ENCODE measurements at places on chromosomes 5 and 9.

GRCh38 chr5:92969191-92969780 lies 611.7 kb downstream of the NR2F1-AS1 start:
- no peak for DNase-seq

- no peak for DNase-seq
These were observed 50.4 kb upstream of the CDK5RAP2 start for GRCh38 chr9:120630333-120630732.

GRCh38 chr9:14608540-14608939 lies 84.7 kb downstream of the ZDHHC21 start:
- no peak for DNase-seq

- DNase-seq = no peak
These were observed 37.8 kb downstream of the WDR36 start for GRCh38 chr5:111129938-111130337.

GRCh38 chr9:89352451-89352850 lies 34.2 kb downstream of the SECISBP2 start:
- no peak for DNase-seq

- no peak for DNase-seq
These were observed 3.5 kb downstream of the SLC34A3 start for GRCh38 chr9:137234055-137234697.

DNA sequence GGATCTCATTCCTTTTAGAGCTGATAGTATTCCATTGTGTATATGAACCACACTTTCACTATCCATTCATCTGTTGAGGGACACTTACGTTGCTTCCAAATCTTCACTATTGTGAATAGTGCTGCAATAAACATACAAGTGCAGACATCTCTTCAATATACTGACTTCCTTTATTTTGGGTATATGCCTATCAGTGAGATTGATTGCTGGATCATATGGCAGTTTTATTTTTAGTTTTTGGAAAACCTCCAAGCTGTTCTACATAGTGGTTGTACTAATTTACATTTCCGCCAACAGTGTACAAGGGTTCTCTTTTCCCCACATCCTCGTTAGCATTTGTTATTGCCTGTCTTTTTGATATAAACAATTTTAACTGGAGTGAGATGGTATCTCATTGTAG lies 33.8 kb upstream of the LECT2 start:
- DNase-seq = no peak

GRCh38 chr9:114153761-114154599 lies 1.4 kb upstream of the COL27A1 start:
- no peak for DNase-seq

DNA sequence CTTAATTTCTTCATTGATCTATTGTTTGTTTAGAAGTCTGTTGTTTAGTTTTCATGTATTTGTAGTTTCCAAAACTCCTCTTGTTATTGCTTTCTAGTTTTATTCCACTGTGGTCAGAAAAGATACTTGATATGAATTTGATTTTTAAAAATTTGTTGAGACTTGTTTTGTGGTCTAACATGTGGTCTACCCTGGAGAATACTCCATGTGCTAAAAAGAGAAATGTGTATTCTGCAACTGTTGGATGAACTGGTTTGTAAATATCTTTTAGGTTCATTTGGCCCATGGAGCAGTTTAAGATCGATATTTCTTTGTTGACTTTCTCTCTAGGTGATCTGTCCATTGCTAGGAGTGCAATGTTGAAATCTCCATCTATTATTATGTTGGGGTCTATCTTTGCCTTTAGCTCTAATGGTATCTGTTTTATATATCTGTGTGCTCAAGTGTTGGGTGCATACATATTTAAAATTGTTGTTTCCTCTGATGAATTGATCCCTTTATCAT lies 150.6 kb upstream of the ATP10B start:
- DNase-seq = no peak

DNA sequence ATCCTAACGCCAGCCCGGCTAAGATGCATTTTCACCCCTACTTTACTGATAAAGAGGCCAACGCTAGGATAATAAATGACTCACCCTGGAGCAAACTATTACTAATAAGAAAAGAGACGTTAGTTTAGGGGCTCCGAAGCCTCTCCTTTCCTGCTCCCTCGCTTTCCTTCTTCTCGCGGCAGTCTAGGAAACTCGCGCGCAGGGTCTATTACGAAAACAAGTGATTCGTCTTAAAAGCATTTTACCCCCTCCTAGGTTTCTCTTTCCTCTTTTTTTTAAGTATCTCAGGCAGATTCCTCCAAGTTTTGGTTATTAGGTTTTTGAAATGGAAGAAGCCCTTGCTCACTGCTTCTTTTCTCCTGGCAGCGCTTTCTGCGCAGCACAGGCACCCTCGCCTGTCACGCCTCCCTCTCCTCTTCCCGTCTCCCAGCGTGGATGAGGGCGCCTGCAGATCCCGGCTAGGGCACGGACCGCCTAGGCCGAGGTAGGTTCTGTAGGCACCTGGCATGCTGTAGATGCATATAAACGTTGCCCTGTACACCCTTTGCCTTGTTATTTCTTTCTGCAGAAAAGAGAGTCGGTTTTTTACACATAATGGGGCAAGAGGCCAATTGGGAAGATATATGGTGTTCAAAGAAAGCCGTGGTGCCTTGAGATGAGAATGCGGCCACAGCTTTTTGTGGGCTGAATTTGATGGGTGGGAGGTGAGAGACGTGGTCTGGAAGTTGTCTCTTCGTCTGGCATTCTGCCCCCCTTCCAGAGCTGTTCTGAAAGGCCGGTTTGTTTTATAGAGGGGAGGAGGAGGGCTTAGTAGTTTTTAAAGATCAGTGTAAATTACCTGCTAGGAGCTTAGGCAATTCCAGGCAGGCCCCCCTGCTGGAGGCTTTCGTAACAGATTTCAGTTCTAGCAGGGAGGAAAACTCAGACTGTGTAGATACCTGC lies 983 bp downstream of the GCNT1 start:
- DNase-seq = no peak

GRCh38 chr5:139723986-139724587 lies 71.5 kb upstream of the PSD2 start:
- no peak for DNase-seq

DNA sequence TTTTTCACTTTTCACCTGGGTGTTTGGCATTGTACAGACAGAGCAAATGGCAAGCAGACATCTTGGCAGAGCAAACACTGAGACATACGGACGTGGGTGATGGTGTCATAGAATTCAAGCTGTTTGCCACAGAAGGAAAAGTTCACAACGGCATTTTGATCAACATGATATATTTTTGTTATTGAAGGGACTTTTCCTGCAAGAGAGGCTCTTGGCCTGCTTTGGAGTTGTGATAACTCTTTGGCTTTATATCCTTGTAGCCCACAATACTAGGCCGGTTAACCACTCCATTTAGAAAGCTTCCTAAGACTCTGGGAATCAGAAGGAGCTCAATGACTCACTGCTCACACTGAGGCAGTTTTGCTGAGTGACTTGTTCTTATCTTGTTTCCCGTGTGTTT lies 1038.3 kb downstream of the TLE1 start:
- DNase-seq = no peak

DNA sequence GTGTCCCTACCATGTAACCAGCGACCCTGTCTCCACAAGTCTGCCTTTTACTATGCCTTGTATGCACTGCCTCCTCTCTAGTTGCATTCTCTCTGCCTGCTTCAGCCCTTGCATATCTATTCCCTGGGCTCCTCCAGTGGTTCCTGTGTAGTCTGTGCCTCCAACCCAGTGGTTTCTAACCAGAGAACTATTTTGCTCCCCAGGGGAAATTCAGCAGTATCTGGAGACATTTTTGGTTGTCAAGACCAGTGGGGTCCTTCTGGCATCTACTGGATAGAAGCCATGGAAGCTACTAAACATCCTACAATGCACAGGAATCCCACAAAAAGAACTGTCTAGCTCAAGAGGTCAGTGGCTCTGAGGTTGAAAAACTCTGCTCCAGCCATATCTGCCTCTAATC lies 224.1 kb upstream of the RASEF start:
- no peak for DNase-seq

DNA sequence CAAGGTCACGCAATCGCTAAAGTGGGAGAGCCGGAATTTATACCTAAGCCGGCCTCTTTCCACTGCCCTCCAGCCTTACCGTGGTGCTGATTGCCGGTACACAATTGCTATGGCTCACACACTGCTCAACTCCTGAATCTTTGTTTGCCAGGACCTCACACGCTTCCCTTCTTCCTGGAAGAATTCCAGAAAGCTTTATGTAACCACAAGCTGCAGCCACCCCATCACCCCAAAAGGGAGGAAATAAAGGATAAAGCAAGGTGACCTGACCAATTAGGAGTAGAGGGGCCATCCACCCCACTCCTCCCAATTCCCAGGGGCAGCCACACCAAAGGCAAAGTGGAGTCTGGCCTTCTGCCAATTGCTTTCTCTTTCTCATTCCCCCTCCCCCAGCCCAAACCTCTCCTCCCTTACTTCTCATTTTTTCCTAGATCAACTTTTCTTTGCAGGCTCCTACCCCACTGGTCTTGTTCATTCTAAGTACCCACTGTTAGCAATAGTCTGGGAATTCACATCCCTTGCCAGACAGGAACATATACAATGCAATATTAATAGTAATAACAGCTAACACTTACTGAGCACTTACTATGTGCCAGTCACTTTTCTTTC lies 18.0 kb upstream of the CDC23 start:
- no peak for DNase-seq

DNA sequence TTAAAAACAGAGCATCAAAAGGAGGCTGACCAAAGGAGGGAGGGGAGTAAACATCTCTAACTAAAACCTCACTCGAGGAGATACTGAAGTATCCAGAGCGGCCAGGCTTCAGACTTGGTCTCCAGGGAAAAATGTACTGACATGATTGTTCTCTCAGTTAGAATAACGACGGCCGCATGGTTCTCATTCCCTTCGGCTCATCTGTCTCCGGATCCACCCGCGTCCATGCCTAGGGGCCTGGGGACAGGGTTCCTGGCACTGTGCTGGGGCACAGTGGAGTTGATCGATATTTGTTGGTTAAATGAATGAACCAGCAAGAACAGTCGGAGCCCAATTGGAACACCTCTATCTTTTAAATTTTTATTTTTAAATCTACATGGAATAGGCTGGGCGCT lies 167.1 kb upstream of the PHYKPL start:
- no peak for DNase-seq

GRCh38 chr9:98006127-98006796 lies 23.1 kb downstream of the ANP32B start:
- no peak for DNase-seq

DNA sequence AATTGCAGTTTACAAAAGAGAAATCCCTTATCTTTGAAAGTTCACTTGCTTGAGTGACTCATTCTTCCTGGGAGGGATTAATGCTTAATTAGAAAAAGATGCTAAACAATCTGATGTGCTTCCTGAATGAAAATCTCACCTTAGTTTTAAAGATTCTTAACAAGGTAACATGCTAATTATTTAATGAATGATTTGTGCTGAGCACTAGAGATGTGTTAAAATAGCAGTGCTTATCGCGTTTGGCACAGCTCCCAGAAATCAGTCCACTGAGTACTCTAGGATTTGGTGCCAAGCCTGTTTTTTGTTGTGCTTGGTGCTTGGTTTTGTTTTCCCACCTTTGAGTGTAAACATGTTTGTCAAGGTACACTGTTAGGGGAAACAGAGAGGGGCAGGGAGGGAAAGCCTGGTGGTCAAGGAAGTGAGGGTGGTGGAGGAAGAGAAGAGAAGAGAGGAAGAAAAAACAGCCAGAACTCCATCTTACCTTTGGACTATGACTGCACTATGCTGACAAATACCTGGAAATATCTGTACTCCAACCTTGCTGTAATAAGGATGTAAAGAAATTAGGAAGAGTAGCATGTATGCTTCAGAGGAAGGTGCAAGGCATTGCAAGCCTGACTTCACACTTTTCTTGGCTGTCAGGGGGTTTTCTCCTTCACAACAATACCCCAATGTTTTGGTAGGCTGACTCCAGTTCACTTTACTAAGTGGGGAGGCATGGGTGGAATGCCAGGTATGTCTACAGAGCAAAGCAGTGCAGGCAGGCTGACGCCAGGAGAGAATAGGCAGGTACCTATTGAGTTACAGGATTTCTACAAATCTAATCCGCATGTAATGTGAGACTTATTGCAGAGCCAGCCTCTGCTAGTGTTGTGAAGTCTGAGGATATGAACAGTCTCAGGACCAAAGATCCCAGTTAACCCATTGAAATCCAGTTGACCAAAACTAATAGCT lies 157.2 kb upstream of the ISL1 start:
- DNase-seq = no peak

- DNase-seq = no peak
These were observed 67.8 kb downstream of the NRG2 start for GRCh38 chr5:139975306-139975705.

DNA sequence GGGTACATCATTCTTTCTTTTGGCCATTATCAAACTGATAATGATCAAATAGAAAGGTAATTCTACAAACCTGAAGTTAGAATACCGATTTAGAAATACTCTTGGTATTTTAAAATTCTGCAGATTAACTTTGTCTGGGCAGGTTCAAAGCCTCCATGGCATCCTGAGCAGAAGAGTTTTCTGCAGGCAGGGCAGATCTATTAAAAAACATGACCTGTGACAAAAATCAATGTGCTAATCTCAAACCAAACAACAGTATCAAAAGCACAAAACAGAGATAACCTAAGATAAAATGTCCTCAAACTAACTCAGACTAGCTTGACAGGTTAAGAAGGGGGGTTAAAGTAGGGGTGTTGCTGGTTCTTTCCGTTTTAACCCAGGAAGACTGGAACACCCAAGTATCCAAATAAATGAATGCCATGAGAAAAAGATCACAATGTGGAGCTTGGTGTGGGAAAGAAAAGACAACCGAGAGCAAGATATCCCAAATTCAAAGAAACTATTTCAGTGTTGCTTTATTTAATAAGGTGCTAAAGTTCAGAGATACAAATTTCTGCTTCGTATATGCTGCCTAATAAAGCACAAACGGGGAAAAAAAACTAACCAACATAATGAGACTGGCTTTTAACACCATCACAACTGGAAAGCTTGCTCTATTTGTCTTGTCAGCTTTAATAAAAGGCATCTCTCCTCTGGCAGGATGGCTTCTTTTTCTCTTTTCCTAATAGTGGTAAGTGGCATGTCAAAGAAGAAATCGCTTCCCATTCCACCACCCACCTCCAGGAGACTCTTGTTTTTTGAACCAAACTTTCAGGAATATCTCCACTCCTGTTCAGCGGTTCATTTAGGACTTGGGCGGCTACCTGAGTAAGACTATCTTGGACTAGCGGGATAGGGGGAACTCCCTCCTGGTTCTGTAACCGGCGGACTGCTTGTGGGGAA lies 2.3 kb downstream of the EFNA5 start:
- no peak for DNase-seq

DNA sequence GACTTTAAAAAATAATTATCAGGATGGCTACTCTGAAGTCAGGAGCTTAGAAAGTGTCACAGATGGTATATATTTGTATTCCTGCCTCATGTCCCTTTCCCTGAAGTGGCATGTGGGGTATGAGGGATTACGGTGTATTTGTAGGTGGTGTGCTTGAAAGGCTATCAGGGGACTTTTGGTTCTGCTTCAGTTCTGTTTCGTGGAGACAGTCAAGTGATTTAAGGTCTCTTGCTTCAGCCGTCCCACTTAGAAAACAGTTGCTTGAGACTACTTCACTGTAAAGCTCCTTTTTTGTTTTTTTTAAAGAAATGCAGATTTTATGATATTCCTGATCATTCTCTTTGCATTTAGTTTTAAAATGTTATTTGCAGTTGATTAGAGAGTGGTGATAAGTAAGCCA lies 18.3 kb downstream of the PARP8 start:
- no peak for DNase-seq

- no peak for DNase-seq
These were observed 9.0 kb downstream of the CREBRF start for GRCh38 chr5:173065155-173065554.

All from T-cell (primary cell).